GM23338 (cell line): ENCODE measurements at places on chromosomes 13 and 19.

DNA sequence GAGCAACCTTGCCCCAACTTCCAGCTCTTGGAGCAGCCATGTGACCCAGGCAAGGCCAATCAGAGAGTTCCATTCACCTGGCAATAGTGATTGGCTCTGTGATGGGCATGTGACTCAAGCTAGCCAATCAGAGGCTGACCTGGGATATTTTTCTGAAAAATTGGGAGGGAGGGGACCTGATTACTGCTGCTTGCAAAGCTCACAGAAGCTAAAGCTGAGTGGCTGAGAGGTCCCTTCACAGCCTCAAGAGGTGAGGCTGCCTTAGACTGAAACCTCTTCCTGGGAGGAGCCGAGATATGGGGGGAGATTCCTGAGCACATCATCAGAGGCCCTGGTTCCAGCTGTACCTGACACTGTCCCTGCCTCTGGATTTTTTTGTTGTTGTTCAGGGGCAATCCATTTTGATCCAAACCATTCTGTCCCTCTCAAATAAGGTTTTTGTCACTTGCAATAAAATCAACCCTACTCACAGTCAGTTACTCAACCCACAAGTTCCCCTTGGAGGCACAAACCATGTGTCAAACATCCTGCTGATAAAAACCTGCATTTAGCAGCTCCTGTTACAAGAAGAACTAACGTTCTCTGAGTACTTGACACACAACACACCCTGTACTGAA lies 4.8 kb downstream of the CIB3 start:
- H3K27me3 ChIP-seq = no peaks in the 10 kb centered on the region
- no peak overlapping the region for H3K27ac ChIP-seq
- no peak overlapping the region for H3K4me3 ChIP-seq

DNA sequence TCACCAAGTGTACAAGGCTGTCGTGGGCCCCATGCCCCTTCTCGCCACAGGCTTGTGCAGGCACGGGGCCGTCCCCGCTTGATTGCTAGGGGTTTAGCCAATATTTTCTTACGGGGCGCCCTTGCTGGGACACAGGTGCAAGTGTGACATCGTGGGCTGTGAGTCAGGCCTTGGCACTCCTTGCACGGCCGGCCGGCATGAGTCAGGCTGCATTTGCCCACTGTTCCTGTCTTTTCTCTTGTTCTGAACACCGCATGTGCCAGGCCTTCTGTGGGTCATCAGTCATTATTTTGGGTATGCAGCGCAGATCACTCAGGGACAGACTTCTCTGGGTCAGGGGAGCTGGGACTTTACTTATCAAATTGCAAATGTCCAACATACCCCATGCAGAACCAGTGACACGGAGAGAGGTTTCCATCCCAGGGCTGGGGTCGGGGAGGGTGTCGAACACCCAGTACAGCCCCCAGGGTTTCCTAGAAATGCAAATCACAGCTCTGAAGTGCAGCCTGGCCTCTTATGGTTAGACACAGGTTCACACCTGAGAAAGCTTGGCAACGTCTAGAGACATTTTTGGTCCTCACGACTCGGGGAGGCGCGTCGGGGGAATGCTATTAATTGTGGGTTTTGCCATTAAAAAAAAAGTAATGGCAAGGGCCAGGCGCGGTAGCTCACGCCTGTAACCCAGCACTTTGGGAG lies 22.5 kb upstream of the KLF2 start:
- H3K4me1 ChIP-seq = peaks cover 4% of the 10 kb centered on the region; the same call in 1 of the 2 replicates
- H3K27ac ChIP-seq = no peak overlapping the region
- DNase-seq = no peak
- H3K4me3 ChIP-seq = no peak overlapping the region
- no peaks in the 10 kb centered on the region for H3K27me3 ChIP-seq

GRCh38 chr19:31066385-31066784 lies 282.9 kb downstream of the TSHZ3 start:
- no peaks in the 10 kb centered on the region for H3K27me3 ChIP-seq
- H3K4me3 ChIP-seq = no peak overlapping the region
- DNase-seq = no peak
- H3K36me3 ChIP-seq = no peaks in the 10 kb centered on the region
- H3K4me1 ChIP-seq = peaks cover 8% of the 10 kb centered on the region; the same call in 1 of the 2 replicates

DNA sequence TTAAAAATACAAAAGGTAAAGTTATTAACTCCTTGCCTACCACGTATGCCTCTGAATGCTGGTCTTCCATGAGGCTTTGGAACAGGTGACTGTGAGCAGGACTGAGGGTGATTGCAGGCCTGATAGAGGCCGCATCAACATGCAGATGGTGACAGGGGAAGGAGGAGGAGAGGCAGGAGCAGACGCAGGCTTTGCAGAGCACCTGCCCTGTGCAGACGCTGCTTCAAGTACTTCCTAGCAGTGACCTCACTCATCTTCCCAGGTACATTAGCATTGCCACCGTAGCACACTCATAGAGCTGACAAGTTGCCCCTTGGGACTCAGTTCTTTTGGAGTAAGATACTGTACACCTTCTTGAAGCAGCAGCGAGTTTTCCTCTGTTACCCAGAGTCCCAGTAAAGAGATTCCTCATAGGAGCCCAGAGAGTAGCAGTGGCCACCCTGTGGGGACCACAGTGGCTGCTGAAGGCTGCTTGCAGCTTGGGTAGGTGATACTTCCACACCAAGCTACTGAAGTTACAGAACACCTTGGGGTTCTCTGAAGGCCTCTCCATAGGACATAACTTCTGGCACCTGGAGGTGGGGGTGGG lies 56.0 kb downstream of the ZNF536 start:
- no peaks in the 10 kb centered on the region for H3K27me3 ChIP-seq
- no peaks in the 10 kb centered on the region for H3K36me3 ChIP-seq
- no peaks in the 10 kb centered on the region for H3K4me1 ChIP-seq
- H3K27ac ChIP-seq = no peak overlapping the region

DNA sequence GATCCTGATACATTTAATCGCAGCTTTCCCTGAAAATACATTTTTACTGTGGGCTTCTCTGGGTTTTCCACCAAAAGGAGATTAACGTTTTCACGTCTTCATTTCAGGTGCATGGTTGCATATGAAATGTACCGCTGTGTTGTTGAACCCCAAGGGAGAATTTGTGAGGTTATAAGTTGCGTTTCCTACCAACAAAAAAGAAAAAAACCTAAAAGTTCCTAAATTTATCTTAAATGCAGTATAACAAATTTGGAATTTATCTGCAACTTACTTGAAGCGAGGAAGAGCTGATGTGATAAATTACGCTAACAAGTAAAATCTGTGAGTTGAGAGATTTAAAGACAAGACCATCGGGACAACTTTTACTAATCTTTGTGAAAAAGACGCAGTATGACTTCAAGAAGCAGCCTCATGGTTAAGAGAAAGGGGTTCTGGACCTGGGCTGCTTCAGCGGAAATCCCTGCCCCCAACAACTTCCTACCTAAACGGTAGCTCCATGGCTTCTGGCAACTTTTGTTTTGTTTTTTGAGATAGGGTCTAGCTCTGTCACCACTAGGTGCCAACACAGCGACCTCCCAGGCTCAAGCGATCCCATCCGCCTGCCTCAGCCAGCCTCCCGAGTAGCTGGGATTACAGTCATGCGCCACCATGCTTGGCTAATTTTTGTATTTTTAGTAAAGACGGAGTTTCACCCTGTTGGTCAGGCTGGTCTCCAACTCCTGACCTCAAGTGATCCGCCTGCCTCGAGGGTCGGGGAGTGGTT lies 958 bp upstream of the OBI1 start:
- peaks cover 54% of the 10 kb centered on the region for H3K27me3 ChIP-seq
- no peaks in the 10 kb centered on the region for H3K36me3 ChIP-seq
- no peak overlapping the region for H3K27ac ChIP-seq
- H3K4me1 ChIP-seq = peaks cover 27% of the 10 kb centered on the region

GRCh38 chr13:28746287-28746612 lies 27.5 kb upstream of the SLC46A3 start:
- H3K27me3 ChIP-seq = no peaks in the 10 kb centered on the region
- no peak overlapping the region for H3K4me3 ChIP-seq
- H3K4me1 ChIP-seq = peaks cover 21% of the 10 kb centered on the region; the same call in 1 of the 2 replicates
- DNase-seq = no peak
